ENCODE measurements at places on chromosomes 1 and 21. TPM values are rescaled to one million over a fixed set of nuclear protein-coding genes. Genes with fewer than 3 reads are reported as not detected.

Gene LCK
- total RNA-seq: 1.2 TPM

Gene LCE1F
- not detected for total RNA-seq

Gene CYP4Z1
- not detected for total RNA-seq

Gene SPRR3
- not detected for total RNA-seq

Gene ADAMTSL4
- total RNA-seq: 35.2 TPM

DNA sequence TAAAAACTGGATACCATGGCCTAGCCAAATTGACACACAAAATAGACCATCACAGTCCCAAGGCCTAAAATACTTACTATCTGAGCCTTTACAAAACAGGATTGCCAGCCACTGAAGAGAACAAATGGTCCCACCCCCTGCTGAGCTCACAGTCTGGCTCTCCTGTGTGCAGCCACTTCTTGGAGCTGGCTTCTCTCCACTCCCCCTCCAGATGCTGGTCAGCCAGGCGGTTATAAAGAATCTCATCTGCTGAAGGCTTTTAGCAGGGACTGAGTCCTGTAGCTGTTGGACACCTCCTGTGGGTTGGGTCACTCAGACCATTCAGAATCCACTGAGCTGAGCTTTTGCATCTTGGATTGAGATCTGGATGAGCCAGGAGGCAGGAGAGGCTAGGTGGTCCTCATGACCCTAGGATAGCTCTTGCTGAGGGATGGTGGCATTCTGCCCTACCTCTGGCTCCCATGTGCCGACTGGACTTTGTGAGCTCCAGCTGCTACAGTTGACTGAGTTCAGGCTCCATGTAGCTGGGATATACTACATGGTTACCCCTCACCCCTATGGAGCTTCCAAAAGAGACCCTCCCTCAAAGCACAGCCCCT, 16.1 kb downstream of the OXCT2 start:
- peaks cover 76% of the 10 kb centered on the region for H3K36me3 ChIP-seq
- DNase-seq: no peak
- H3K27me3 ChIP-seq: no peaks in the 10 kb centered on the region

DNA sequence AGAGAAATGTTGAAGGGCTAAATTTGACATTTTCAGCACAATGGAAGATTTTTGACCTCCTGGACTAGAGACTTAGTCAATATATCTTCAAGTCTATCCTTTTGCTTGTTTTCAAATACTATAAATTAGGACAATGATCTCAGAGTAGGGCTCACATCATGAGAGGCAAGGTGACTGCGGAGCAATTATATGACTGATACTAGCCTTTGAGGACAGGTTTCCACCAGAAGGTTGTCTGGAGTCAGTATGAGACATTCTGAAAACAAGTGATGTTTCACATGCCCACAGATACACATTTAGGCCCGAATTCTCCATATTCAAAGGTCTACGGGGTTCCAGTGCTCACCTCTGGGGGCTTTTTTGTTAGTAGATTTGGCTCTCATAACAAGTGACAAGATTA, 142.3 kb upstream of the SAMSN1 start:
- DNase-seq: no peak
- H3K4me1 ChIP-seq: no peaks in the 10 kb centered on the region
- no peaks in the 10 kb centered on the region for H3K27me3 ChIP-seq
- H3K36me3 ChIP-seq: no peaks in the 10 kb centered on the region
- H3K27ac ChIP-seq: no peak overlapping the region

GRCh38 chr1:246651012-246651695, 73.1 kb upstream of the SCCPDH start:
- no peak for DNase-seq
- H3K27me3 ChIP-seq: no peaks in the 10 kb centered on the region
- no peaks in the 10 kb centered on the region for H3K4me1 ChIP-seq
- H3K27ac ChIP-seq: peak overlapping the region; percentile 7
- H3K36me3 ChIP-seq: no peaks in the 10 kb centered on the region

- H3K27ac ChIP-seq: peak overlapping the region; percentile 5
- no peaks in the 10 kb centered on the region for H3K36me3 ChIP-seq
- H3K4me1 ChIP-seq: no peaks in the 10 kb centered on the region
Observed at GRCh38 chr1:168920456-168921094, 185.9 kb upstream of the ATP1B1 start.

DNA sequence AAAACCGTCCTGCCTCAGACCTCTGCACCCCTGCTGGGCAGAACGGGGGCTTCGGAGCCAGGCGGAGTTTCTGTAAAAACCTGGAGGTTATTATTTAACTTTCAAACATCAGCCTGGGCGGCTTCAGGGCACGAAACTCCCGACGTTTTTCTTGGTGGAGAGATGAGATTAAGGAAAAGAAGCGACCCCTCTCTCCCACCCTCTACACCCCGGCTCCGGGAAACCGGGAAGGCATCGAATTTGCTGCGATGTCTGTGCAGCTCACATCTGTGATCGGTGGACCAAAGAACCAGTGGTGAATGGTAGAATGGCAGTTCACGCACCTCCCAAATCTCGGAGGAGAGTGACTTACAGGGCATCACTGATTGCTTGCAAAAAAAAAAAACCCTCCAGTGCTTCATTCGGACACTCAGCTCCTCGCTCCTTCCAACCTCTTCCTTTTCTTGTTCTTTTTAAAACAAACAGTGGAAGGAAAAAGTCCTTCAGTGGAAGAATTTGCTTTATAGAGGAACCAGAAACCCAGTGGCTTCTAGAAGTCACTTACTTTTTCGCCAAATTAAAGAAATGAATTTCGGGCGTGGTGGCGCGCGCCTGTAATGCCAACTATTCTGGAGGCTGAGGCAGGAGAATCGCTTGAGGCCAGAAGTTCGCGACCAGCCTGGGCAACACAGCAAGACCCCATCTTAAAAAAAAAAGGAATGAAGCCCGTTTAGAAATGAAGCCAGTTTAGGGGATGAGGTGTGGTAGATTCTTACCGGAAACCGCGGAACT, 884 bp downstream of the PHACTR4 start:
- H3K27me3 ChIP-seq: no peaks in the 10 kb centered on the region
- no peaks in the 10 kb centered on the region for H3K4me1 ChIP-seq
- H3K36me3 ChIP-seq: no peaks in the 10 kb centered on the region
- H3K4me3 ChIP-seq: peak overlapping the region; percentile 84
- no peak for DNase-seq

DNA sequence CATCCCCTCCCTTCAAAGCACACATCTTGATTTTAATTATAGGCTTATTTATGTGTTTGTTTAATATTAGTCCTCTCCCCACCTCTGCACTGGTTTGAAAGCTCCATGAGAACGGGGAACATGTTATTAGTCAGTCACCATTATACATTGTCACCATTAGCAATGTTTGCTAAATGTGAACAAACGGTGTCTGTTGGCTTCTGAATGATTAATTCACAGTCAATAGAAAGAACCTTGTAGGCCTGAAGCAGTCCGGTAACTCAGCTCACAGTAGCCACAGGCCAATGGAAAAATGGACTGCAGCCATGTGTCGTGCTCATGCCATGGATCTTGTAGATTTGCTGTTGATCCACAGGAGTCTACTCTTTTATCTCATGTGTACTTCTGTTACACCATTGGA, 49.7 kb upstream of the NHLH2 start:
- H3K27me3 ChIP-seq: no peaks in the 10 kb centered on the region
- no peaks in the 10 kb centered on the region for H3K36me3 ChIP-seq
- no peak for DNase-seq
- no peak overlapping the region for H3K27ac ChIP-seq
- H3K4me3 ChIP-seq: no peak overlapping the region

- no peaks in the 10 kb centered on the region for H3K4me1 ChIP-seq
- no peaks in the 10 kb centered on the region for H3K27me3 ChIP-seq
- no peaks in the 10 kb centered on the region for H3K36me3 ChIP-seq
- no peak overlapping the region for H3K4me3 ChIP-seq
- no peak for DNase-seq
Observed at GRCh38 chr21:37520801-37521200, 154.2 kb downstream of the DYRK1A start.
